ENCODE measurements at places on chromosomes 3 and 15.
A peak's percentile ranks its signal among the peaks of the same experiment; 100 is the strongest.

GRCh38 chr15:61195116-61196002, 33.7 kb downstream of the RORA start:
- peak; percentile 0 for DNase-seq

DNA sequence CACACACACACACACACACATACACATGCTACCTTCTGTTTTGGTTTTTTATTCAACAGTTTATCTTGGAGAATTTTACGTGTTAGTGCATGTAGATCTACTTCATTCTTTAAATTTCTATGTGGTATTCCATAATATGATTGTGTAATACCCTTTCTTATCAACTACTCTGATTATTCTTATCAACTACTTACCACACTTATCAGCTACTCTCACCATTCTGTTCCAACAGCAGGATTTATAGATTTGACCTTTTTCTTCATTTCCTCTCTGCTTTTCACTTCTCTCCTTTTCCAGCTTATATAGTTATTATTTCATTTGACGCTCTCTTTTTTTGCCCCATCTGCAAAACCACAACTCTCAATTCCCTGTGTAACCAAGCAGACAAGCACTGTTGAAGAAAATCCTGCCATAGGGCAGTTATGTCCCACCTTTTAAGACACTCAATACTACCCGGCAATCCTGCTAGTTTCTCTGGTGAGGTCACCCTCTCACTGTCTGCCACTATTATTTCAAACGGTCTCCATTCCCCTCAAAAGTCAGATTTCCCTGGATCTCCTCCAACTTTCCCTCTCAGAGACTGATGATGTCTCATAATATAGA, 56.9 kb upstream of the SATB1 start:
- DNase-seq: no peak

DNA sequence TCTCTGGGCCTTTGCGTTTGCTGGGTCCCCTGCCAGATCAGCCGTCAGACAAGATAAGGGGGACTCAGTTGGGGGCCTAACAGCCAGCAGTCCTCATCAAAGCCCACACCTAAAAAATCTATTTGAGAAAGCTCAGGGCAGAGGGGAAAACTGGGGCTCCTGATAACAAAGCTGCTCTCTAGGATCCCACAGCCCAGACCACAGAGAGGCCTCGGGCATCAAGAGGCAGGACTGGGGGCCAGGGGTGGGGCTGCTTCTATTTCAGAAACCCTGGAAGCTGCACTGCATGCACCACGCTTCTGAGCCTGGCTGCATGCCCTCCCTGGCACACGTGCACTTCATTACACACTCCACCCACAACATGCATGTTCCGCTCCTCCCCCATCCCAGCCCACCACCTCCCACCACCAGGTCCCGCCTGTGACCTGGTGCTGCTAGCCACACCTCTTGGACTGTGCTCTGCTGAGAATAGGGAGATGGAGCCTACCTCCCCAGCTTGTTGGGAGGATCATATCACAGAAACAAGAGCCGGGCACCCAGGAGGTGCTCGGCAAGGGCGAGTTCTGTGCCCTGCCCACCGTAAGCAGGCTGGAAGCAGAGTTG, 26.6 kb downstream of the FBLN2 start:
- DNase-seq: no peak

DNA sequence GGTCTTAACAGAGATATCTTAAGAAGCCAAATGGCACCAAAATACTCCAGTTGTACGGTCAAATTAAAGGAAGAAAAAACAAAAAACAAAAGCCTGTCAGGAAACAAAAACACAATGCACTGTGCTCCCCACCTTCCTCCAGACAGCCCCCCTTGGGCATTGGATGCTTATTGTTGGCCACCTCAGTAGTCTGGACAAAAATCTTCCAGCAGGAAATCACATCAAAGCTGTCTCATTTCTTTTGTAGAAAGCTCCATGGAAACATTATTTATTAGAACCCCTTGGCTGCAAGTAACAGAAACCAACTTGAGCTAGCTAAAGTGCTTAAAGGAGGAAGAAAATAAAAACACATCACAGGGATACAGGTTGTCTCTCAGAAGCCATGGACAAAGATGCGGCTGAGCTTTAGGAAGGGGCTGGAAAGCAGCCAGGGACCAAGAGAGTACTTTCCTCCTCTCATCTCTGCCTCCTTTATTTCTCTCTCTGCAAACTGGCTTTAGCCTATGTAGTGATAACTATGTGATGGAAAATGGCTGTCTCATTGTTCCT, 651.5 kb upstream of the ADAMTS9 start:
- DNase-seq: no peak
